ENCODE measurements at places on chromosomes 12 and 14. TPM values are rescaled to one million over a fixed set of nuclear protein-coding genes. Genes with fewer than 3 reads are reported as not detected.

DNA sequence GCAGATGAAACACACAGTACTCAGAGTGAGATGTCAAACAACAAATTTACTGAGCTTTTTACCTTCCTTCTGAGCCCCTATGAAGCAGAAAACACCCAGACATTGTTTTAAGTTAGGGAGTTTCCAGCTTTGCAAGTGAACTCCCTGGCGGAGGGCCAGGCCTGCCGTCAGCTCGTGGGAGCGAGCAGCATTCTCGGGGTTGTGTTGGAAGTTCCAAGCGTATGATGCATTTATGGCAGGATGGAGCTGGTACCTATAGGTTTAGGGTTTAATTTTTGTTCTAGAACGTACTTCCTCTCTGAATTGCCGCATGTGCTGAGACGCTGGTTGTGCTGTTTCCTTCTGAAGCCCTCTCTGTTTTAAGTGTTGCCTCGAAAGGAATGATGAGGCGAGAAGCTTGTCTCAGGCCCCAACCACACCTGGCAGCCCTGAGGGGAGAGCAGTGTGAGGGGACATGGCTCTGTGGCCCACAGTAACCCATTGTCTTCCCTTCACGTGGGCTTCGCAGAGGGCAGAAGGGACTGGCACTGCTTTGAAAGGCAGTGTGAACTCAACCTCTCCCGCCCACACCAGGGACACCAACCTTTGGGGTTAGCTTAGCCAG lies 76.6 kb downstream of the SSPN start:
- H3K27me3 ChIP-seq = no peaks in the 10 kb centered on the region
- peaks cover 21% of the 10 kb centered on the region for H3K4me1 ChIP-seq
- H3K36me3 ChIP-seq = no peaks in the 10 kb centered on the region

The BHLHE41 gene
- total RNA-seq = 7.5 TPM

The SRRM4 gene
- 0.21 TPM for total RNA-seq

- no peak overlapping the region for H3K4me3 ChIP-seq
- H3K27me3 ChIP-seq = no peaks in the 10 kb centered on the region
- DNase-seq = no peak
- no peaks in the 10 kb centered on the region for H3K36me3 ChIP-seq
These were observed 2.0 kb upstream of the KRT75 start for GRCh38 chr12:52436000-52436827.

DNA sequence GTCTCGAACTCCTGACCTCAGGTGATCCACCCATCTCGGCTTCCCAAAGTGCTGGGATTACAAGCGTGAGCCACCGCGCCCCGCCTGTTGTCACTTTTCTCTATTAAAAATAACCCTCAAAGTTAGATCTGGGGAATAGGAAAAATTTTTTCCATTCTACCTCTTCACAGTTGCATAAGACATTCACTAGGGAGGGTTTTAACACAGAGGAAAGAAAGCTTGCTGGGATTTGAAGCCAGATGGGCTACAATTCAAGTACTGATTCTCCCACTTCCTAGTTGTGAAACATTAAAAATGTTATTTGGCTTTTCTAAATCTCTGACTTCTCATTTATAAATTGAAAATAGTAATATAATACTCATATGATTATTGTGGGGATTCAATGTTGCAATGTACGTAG lies 23.3 kb upstream of the SLC15A5 start:
- H3K27ac ChIP-seq = no peak overlapping the region
- no peaks in the 10 kb centered on the region for H3K36me3 ChIP-seq
- no peaks in the 10 kb centered on the region for H3K27me3 ChIP-seq
- no peaks in the 10 kb centered on the region for H3K4me1 ChIP-seq

The SPRYD4 gene
- 2.3 TPM for total RNA-seq

The ADCY4 gene
- 28.7 TPM for total RNA-seq

The AKT1 gene
- 162 TPM for total RNA-seq

The ASIC1 gene
- not detected for total RNA-seq

DNA sequence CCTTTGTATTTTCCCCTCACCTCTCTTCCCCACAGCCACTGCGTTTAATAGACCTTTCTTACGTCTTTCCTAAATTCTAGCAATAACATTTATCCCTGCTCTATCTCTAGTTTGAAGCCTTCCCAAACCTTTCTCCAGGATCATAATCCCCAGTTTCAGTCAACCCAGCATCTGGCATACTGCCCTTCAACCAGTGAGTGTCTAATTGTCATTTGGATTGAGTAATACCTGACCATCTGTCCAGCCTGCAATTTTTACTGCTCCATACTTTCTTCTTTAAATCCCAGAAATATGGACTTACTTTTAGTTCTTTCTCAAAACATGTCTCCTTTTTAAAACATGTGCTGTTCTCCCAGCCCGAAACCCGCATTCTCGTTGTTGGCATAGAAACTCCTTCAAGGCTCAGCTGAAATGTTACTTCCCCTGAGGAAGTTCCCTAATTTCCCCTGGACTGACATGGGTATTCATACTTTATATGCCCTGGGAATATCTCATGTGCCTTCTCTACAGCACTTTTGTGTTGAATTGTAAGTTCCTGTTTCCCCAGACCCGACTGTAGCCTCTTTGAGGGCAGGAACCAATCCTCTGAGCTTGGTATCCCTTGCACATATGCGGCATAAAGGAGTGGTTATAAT lies 65.1 kb upstream of the ETV6 start:
- no peaks in the 10 kb centered on the region for H3K27me3 ChIP-seq
- H3K27ac ChIP-seq = no peak overlapping the region
- no peak for DNase-seq
- H3K4me1 ChIP-seq = peaks cover 13% of the 10 kb centered on the region
- H3K4me3 ChIP-seq = no peak overlapping the region

The KCNH5 gene
- not detected for total RNA-seq

- H3K27ac ChIP-seq = no peak overlapping the region
- DNase-seq = no peak
- H3K36me3 ChIP-seq = peaks cover 10% of the 10 kb centered on the region
- peaks cover 10% of the 10 kb centered on the region for H3K4me1 ChIP-seq
- H3K4me3 ChIP-seq = no peak overlapping the region
These were observed 15.0 kb downstream of the TMBIM4 start for GRCh38 chr12:66154776-66155175.

- H3K27ac ChIP-seq = no peak overlapping the region
- no peaks in the 10 kb centered on the region for H3K4me1 ChIP-seq
- H3K4me3 ChIP-seq = no peak overlapping the region
These were observed 155.1 kb upstream of the BTG1 start for GRCh38 chr12:92300777-92301176.

- no peaks in the 10 kb centered on the region for H3K36me3 ChIP-seq
- H3K27me3 ChIP-seq = no peaks in the 10 kb centered on the region
- no peaks in the 10 kb centered on the region for H3K4me1 ChIP-seq
- H3K27ac ChIP-seq = no peak overlapping the region
- no peak overlapping the region for H3K4me3 ChIP-seq
These were observed 174.0 kb downstream of the DIO2 start for GRCh38 chr14:80037349-80037748.

The EPYC gene
- not detected for total RNA-seq
